ENCODE measurements at places on chromosomes 5 and 9. TPM values are rescaled to one million over a fixed set of nuclear protein-coding genes. Genes with fewer than 3 reads are reported as not detected.
A peak's percentile ranks its signal among the peaks of the same experiment; 100 is the strongest.

GRCh38 chr5:93053825-93054224 is 527.2 kb downstream of the NR2F1-AS1 start:
- DNase-seq = no peak

- DNase-seq = peak; percentile 80
These were observed 90.4 kb downstream of the PGM5 start for GRCh38 chr9:68446836-68447235.

- DNase-seq = no peak
These were observed 70.3 kb downstream of the CTSL start for GRCh38 chr9:87796196-87796595.

The CDH6 gene
- 18.9 TPM for total RNA-seq

The CER1 gene
- 0.74 TPM for total RNA-seq

The TMEM174 gene
- total RNA-seq = not detected

DNA sequence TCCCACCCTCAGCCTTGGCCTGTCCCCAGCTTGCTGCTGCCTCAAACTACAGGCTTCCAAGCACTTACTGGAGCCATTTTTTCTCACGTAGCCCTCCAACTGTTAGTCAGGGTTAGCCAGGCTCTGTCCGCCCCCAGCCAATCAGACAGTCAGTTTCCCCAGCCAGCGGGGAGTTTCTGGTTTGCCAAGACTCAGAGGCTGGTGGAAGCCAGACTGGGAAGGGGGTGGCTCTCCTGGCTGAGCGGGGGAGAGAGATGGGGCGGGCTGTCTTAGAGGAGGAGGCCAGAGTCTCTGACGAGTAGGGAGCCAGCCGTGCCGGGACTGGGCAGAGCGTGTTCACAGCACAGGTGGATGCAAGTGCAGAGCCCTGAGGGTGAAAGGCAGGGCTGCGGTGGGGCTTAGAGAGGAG is 15.3 kb downstream of the PROP1 start:
- DNase-seq = no peak

All from urinary bladder (tissue), 4 donors.